ENCODE measurements at places on chromosomes 11 and 22.

DNA sequence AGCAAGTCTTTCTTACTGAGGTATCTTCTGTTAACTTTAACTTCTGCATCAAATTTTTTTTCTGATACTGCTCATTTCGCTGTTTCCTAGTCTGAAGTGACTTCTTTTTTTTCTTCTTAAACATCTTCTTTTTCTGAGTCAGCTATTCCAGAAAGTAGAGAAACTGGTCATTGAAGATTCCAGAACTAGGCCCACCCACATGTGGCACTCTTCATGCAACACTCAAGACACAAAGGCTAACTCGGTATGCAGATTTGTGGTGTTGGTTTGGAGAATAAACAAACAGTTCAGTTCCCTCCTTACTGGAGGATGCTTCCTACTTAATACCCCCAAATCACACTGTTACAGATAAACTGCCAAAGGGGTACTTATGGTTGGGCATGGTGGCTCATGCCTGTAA lies 25.2 kb upstream of the MTCH2 start:
- no peak for DNase-seq

GRCh38 chr11:128421577-128422330 lies 165.6 kb downstream of the ETS1 start:
- DNase-seq: no peak

- DNase-seq: no peak
Measured at GRCh38 chr11:11786234-11786633, 55.5 kb upstream of the USP47 start.

DNA sequence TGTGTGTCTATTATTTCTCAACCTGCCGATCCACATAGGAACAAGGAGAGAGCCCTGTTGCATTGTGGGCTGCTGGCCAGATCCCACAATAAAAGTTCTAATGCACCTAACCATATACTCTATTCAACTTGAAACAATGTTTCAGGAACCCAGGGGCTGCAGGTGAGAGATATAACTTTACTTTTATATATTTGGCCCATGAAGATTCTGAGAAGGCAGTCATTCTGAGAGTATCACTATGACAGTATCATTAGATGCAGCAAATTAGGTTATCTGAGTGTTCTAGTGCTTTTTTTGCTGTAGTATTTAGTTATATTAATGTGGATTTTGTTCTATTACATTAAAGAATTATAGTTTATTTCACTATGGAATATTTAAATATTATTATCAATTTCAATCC lies 655.1 kb upstream of the ARHGAP42 start:
- DNase-seq: no peak

DNA sequence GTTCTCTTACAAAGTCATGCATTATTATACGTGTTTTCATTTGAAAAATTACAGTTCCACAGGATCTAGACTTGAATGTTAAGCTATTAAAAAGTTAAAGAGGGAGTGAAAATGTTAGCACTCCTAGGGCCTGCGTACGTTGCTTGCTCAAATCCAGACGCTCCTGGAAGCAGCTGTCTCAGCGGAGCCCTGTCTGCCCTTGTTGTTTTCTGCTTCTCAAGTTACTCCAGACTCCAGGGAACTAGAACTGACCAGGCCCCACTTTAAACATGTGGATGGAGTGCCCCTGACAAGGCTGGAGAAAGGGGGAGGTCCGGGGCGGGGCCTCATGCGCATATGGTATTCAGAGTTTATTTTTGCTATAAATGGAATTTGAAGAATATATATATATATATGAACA lies 9.6 kb downstream of the PARVB start:
- no peak for DNase-seq

DNA sequence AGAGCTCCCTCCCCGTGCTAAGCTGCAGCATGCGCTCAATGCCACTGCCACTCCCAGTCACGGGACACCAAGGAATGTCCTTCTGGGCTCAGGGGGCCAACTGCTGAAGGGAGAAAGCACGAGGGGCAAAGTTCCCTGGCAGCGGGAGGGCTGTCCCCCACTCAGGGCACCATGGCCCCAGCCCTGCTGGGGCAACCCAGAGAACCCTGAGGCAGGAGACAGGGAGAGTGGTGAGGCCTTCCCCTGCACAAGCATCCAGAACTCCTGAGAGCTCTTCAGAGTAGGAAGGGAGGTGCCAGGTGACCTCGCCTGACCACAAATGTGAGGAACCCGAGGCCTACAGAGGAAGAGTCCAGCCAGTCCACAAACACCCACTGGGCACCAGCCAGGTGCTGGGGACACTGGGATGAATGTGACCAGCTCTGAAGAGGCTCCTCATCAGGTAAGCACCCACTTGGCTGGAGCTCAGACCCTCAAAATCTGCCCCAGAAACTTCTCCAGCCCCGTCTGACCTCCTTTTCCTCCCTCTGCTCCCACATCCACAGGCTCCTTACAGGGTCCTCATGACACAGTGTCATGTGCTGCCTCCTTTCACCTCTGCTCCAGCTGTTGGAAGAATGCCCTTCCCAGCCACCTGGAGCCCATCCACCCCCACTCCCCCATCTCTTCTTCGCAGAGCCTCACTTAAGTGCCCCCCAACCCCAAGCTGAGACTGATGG lies 15.6 kb downstream of the GDPD5 start:
- no peak for DNase-seq

DNA sequence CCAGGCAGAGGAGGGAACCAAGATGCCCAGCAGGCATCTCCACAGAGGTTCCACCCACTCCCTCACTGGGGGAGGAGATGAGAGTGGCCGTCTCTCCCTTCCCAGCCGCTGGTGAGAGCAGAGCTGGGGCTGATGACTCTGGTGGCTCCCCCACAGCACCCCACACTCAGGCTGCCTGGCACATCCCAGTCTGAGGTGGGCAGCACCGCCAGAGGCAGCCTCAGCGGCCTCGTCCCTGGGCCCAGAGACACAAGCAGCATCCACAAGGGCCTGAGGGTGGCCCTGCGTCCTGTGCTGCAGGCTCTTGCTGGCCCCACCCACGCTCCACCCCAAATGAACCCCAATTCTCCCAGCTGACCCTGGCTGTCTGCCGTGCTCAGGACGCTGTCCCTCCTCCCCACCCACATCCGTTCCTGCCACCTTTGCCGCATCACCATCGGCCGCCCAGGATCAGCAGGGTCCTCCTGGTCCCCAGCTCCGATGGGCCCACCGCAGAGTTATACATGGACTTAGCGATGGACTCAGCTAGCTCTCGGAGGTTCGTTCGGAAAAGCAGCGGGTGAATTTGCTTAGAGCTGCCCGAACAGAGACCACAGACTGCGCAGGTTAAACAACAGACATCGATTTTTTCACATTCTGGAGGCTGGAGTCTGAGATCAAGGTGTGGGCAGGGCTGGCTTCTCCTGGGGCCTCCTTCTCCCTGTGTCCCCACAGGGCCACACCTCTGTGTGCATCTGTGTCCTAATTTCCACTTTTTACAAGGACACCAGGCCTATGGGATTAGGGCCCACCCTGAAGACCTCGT lies 20.2 kb upstream of the CTSD start:
- no peak for DNase-seq

GRCh38 chr22:46107089-46107664 lies 43.1 kb upstream of the PPARA start:
- peak; percentile 49 for DNase-seq

- no peak for DNase-seq
Measured at GRCh38 chr11:10303558-10304363, 1.1 kb upstream of the ADM start.

DNA sequence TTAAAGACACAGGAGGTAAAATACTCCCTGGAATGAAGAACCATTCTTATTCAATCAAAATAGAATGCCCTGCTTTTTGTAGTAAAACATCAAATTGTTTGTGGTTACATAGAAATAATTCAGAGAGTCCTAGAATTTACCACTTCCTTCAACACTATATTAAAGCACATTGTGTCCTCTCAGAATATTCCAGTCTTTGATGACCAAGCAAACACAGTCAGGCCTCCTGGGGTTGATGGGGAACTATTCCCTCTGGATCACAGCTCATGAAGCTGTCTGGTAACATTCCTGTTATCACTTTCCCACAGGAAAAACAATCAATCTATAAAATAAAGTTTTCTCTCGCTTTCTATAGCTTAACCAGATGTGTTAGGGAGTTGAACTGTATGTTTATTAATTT lies 389.3 kb downstream of the KCNA4 start:
- DNase-seq: no peak

GRCh38 chr11:76623171-76623883 lies 47.2 kb downstream of the LRRC32 start:
- DNase-seq: no peak

GRCh38 chr22:20086101-20086599 lies 6.1 kb downstream of the DGCR8 start:
- DNase-seq: no peak

DNA sequence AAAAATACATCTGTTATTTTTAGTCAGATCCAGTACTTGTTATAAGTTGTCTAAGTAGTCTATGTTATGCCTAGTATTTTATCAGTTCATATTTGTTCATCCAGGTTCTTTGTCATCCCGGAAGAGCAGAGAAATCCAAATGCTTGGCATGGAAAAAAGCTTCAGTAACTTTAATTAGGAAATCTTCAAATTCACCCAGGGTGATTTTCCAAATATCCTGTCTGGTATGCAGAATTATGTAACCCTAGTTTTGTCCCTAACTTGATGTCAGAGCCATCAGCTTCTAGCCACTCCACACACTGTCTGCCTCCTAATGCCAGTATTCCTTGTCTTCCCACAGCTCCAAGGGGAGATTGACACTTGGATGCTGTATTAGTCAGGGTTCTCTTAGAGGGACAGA lies 216.2 kb downstream of the ARHGAP42 start:
- no peak for DNase-seq

DNA sequence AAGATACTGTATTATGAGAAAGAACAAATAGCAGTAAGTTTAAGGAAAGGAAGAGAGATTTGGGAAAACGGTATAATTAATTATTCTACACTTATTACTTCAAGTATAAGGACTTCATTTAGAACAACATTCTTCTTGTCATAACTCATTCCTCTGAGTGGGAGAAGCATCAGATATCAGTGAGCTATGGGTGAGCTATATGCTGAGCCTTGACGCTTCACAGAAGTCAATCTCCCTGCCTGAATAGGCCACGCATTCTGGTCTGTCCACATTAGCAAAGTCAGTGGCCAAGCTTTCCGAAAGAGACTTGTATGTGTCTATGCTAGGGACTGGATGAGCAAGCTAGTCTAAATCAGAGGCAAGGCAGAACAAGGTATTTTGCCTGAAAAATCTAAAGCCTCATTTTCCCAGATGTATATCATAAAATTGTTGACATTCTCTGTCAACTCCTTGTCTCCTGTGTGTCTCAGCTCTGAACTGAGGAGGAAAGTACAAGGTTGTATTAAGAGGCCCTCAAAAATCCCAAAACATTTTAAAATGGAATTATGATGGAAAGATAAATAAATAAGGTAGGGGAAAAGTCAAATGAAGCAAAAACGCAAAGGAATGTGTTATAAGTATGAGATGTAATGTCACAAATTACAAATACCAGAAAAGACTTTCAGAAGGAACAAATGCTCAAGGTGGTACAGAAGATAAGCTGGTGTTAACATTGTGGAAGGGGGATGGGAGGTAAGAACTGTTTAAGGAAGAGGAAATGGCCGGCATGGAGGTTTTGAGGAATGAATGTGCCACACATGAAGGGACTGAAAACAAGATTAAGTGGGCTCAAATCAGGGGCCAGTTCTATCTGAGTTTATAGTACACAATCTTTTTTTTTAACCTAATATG lies 1.4 kb downstream of the OR52N2 start:
- no peak for DNase-seq

- DNase-seq: no peak
Measured at GRCh38 chr11:33909150-33909549, 17.3 kb upstream of the LMO2 start.

DNA sequence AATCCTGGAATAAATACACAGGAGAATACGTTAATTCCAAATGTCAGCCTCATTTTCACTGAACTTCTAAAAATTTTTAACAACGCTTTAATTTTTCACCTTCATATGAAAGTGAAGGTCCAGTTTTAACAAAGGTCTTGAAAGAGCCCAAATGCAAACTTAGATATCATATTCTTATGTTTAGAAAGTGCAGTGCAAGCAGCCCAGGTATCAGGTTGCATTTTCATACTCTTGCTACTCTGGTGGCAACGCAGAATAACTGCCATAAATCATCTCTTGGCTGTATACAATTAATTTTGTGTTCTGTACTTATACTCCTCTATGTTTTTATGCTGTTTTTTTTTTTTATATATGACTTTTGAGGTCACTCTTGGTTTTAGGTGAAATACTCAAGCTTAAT lies 496.7 kb upstream of the ARHGAP42 start:
- no peak for DNase-seq

DNA sequence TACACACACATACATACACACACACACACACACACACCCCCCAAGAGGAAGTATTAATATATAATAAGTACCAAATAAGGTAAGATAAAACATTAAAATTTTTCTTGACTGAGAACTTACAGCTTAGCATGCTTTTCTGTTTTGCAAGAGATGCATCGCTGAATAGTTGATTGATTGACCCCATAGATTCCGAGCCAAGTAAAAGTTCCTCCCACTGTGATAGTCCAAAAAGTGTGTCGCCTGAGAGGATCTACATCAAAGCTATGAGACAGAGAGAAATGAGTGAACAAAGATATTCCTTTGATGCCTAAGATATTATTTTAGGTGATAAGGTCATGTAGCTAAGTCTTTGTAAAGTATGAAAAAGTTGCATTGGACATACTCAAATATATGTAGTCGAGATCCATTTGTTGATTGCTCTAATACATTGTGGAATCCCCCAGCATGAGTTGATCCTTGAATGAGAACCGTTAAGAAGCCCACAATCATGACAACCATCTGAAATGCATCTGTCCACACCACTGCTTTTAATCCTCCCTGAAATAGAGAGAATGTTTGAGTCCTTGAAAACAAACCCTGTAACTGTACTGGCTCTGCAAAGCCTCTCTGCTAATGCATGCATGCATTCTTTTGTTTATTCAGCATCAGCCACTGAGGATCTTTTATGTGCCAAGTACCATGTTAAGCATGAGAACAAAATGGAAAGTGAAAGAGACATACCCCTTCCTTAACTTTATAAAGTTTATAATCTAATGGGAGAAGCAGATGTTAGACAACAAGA lies 18.3 kb downstream of the SLC5A12 start:
- DNase-seq: no peak

DNA sequence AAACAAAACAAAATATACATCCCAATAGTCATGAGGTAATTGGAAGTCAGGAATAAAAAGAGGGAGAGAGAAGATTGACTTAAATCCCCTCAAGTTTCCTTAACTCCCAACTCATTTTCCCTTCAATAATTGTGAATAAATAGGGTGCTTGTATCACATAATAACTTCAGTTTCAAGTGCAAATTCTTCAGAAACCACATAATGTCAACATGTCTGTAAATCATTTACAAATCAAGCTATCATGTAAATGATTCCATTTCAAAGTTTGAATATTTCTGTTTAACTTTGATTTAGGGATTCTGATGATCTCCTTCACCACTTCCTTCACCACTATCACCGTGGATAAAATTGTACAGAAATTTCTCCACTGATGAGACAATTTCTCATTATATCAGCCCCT lies 23.2 kb downstream of the CASP5 start:
- DNase-seq: no peak

DNA sequence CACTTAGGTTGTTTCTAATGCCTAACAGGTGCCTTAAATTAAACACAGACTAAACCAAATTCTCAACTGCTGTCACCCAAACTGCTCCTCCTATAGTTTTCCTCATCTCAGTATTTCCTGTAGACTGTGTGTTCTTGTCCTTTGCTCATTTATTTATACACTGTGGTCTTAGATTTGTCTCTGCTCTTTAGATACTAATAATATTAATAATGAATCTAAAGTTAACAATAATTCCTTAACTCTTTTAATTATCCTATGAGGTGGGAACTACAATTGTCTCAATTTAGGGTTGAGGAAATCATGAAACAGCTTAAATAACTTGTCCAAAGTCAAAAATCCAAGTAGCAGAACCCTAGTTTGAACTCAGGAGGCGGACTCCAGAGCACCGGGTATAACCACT lies 43.9 kb upstream of the YPEL1 start:
- DNase-seq: no peak

- DNase-seq: no peak
Measured at GRCh38 chr11:134391656-134392055, 20.4 kb downstream of the B3GAT1 start.
